D721Med (cell line): ENCODE measurements at places on chromosomes 1 and 21.

- DNase-seq = no peak
Measured at GRCh38 chr1:183194527-183195141, 8.6 kb downstream of the LAMC2 start.

- no peak for DNase-seq
Measured at GRCh38 chr1:203200916-203201315, 14.4 kb upstream of the CHI3L1 start.

DNA sequence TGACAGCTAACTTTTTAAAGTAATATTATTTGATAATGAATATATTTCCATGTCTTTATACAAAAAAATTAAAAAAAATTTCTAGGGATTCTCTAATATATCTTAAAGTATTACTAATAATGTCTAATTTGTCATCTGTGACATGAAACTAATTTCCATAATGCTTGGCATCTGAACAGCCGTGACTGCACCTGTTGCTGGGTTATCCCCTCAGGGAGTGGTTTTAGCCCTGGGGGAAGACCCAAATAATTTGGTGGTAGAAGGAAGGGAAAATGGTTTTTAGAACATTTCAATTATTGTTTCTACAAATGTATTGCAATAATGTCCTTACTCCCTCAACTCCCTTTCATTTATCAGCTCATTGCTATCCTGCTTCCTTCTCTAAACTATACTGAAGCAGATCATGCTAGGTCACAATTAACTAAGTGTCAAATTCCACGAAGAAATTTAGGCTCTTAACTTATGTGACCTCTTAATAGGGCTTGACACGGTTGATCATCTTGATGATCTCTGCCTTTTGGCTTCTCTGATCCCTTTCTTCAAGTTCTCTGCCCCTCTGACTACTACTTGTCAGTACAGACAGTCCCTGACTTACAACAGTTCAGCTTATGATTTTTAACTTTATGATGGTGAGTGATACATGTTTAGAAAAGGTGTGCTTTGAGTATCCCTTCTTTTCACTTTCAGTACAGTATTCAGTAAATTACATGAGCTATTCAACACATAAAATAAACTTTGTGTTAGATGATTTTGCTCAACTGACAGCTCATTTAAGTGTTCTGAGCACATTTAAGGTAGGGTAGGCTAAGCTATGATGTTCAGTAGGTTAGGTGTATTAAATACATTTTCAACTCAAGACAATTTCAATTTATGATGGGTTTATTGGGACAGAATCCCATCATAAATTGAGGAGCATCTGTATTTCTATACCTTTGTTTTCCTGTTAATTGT, 26.4 kb upstream of the DPH5 start:
- DNase-seq = no peak

DNA sequence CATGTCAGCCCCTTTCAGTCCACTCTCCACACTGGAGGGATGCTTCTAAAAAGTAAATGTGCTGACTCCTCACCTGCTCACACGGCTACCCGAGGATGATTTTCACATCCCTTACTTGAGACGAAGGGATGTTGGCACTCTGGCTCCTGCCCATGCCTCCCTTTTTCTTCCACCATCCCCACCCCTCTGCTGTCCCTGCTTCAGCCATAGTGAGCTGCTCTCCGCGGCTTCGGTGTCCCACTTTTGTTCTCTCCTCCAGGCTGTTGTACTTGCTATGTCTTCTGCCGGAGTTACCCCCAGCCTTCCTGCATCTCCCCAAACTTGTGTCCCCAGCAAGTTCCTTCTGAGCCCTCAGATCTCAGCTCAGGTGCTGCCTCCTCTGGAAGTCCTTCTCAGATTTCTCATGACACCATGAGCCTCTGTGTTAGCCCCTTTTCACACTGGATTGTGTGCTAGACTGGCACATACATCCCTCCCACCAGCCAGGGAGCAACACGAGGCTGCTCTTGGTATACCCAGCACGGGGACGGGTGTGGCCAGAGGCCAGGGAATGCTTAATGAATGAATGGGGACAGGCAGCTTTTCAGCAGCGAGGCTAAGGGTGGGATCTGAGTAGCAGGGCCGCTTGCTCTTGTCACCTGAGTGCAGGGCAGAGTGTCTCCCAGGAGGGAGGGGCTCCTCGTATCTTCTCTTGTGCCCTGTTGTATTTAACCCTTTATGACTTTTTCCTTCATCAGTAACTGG, 1.3 kb downstream of the ACOT11 start:
- no peak for DNase-seq

- no peak for DNase-seq
Measured at GRCh38 chr1:46130121-46130520, 2.3 kb downstream of the PIK3R3 start.

DNA sequence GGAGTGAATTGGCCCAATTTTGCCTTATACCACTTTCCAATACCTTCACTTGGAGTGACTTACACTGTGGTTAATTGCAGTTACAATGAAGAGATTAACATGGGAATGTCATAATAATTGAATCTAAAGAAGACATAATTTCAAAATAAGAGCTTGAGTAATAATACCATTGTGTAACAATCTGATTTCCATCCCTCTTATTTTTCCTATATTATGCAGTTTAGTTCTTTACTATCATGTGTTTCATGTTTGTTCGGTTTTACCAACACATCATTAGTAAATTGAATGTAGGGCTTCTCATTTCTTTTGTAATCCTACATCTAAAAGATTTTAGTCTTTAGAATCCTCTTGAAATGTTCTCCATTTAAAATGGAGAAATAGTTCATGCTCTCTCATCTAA, 19.2 kb upstream of the XPR1 start:
- no peak for DNase-seq

DNA sequence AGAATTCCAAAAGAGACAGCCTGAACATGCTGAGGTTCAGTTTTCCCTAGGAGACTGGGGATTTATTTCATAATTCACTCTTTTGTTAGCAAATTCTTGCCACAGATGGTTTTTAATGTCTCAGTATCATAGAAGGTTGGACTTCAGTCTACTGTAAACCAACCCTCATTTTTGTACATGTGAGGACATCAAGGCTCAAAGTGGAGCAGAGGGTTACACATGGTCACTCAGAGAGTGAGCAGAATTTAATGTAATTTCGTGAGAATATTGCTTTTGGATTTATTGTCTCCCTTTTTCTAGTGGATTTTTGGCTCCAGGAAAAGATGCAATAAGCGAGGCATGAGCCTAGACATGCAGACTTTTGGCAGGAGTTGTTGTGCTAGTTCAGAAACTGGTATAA, 210.8 kb upstream of the JUN start:
- no peak for DNase-seq

DNA sequence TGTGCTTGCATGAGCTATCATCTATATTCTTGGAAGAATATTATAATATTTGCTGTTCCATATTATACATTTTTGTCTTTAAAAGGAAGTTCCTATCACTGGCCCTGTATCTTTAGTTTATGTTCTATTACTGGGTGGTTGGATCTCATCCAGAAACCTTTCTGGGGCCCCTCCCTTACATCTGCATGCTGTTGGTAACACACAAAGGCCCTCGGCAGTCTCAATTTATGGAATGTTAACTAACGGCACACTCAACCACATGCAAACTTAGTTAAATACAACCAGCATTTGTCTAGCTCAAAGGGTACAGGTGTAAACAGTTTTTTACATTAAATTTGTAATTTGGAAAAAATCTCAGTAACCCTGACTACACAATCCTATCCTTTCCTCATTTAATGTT, 9.7 kb upstream of the HYI start:
- no peak for DNase-seq

DNA sequence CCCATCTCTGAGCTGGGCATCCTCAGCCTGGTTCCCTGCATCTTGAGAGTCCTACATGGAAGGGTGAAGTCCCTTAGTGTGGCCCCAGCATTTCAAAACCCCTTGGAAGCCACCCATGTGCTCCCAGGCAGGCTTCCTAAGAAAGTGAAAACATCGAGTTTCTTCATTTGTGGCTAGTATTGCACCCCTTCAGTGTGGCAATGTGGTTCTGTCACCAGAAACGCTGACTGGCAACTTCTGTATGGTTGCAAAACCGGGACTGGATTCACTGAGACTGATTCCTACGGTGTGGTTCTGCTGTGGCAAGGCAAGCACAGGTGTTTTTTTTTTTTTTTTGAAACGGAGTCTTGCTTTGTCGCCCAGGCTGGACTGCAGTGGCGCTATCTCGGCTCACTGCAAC, 9.0 kb upstream of the IFNGR2 start:
- DNase-seq = no peak

GRCh38 chr21:41466024-41466820, 40.2 kb downstream of the MX1 start:
- DNase-seq = no peak

- DNase-seq = no peak
Measured at GRCh38 chr21:18620436-18620835, 216.9 kb upstream of the TMPRSS15 start.

- no peak for DNase-seq
Measured at GRCh38 chr1:9840176-9840575, 16.4 kb upstream of the CLSTN1 start.

- DNase-seq = no peak
Measured at GRCh38 chr1:231420959-231421545, 1.0 kb downstream of the EGLN1 start.

DNA sequence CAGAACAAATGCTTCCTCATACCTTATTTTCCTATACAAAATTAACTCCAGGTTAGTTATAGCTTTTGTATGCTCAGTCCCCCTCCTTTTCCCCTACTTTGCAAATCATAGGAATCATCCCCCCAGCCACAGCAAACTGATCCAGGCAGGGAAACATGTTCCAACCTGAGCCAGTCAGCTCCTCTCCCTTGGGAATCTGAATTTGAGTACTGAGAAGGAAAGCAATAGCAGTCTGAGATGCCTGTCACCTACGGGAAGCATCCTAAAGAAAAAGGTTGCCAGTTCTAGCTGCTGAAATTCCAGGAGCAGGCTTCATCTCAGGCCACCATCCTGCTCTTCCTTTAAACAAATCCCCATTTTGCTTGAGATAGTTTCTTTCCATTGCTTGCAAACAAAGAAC, 6.9 kb downstream of the ADSS2 start:
- DNase-seq = no peak

DNA sequence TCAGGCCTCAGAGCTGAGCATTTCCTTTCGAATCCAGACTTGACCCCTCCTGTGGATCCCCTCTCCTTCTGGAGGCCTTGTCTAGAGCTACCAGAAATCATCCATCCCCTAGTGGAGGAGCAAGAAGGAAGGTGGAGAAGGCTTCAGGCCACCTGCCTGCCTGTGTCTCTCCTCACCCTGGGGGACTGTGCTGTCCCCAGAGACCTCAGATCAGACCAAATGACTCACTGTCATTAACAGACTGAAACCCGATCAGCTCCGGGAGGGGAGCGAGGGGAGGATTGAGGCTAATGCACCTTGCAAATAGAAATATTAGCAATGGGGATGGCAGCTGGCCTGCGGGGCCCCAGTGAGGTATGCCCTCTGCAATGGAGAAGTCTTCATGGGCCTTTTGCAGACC, 2.1 kb downstream of the MYBPH start:
- DNase-seq = peak; percentile 97

DNA sequence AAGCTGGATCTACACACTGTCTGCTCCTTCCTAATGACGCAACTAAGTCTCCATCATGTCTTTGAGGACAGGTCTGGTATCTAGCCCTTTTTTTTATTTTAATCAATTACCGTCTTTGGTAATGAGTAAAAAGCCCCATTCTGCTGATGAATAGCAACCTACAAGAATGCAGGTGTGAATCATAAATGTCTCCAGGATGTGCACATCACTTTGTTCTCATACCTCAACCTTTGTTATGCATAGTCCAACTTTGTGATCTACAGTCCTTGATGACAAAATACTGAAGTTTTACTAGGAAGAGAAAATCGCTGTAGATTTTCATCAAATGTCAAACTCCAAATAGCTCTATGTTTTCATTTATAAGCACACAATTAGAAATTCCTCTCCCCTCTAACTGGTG, 39.3 kb downstream of the PLPPR5 start:
- no peak for DNase-seq

GRCh38 chr1:69138172-69138571, 429.6 kb upstream of the LRRC7 start:
- no peak for DNase-seq

GRCh38 chr1:179951383-179952144, 3.0 kb upstream of the CEP350 start:
- DNase-seq = no peak

- DNase-seq = no peak
Measured at GRCh38 chr1:43673261-43673660, 23.3 kb downstream of the KDM4A start.

DNA sequence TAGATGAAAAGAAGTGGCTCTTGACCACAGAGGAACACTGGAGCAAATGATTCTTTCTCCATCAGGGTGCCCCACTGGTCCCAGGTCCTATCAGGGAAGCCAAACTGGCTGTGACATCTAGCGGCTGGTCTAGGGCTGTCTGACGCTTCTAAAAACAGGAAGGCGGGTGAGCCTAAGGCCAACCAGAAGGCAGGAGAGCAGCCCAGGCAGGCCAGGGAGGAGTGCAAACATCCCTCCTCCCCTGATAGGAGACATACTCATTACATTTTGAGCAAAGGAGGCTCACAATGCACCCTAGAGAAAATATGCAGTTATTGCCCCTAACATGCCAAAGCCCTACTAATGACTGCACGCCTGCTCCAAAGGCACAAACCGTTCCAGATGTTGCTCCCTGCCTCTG, 10.4 kb upstream of the FOXE3 start:
- DNase-seq = no peak

- no peak for DNase-seq
Measured at GRCh38 chr1:202935844-202936243, 8.8 kb upstream of the KLHL12 start.

- no peak for DNase-seq
Measured at GRCh38 chr1:94236630-94237290, 624 bp downstream of the ARHGAP29 start.

DNA sequence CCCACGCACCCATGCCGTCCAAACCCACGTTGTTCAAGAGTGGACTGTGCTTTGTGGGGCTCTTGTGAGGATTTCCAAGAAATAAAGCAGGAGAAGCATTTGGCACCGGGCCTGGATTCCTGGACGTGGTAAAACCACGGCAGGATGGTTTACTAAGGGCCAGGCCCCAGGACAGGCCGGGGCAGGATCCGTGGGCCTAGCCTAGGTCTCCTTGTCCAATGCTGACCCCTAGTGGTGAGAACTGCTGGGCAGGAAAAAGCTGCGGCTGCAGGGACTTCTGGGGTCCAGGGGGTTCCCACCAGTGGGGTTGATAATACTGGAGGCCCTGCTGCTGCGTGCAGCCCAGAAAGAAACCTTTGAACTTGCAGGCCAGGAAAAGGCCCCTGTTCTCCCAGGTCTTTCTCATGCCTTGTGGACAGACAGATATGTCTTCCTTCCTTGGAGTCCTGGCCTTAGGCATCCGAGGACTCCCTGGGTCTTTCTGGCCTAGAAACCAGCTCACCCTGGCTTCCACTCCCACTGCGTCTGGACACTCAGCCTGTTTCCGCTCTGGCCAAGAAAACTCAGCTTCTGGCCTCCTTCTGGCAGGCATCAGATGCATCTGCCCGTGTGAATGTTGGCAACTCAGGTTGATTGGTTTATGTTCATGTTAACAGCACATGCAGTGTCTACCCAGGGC, 106.9 kb upstream of the TMEM51 start:
- DNase-seq = peak; percentile 20
